ENCODE measurements at places on chromosomes 1 and 21. TPM values are rescaled to one million over a fixed set of nuclear protein-coding genes. Genes with fewer than 3 reads are reported as not detected.

Gene ADGRL2
- 30.5 TPM for polyA plus RNA-seq

DNA sequence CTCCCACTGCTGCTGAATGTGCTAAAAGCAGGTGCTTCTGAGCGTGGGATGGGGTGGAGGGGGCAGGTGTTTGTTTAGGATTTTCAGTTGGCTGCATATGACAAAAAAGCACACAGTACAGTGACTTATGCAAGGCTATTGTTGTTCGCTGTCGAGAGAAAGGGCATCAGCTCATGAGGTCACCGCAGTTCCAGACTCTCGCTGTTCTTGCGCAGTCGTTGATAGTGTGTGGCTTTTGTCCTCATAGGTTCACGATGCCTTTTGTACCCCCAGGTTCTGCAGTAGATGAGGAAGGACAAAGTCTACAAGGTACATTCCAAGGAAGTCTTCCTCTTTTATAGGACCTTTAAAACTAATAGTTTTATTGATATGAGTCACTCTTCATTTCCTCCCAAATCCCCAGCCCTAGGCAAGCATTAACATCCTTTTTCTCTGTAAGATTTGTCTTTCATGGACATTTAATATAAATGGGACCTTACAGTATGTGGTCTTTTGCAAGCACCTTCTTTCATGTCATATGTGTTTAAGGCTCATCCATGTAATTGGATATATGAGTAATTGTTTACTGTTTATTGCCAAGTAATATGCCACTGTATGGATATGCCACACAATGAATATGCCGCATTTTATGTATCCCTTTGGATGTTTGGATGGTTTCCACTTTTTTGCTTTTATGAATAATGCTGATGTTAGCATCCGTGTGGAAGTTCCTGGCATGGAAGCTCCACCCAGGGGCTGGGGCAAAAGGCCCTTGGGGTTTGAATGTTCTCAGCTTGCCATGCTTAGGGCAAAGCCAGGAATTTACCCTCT, 14.5 kb upstream of the NLRP3 start:
- no peak for DNase-seq

GRCh38 chr1:150221552-150221951, 14.4 kb downstream of the ANP32E start:
- no peak for DNase-seq

DNA sequence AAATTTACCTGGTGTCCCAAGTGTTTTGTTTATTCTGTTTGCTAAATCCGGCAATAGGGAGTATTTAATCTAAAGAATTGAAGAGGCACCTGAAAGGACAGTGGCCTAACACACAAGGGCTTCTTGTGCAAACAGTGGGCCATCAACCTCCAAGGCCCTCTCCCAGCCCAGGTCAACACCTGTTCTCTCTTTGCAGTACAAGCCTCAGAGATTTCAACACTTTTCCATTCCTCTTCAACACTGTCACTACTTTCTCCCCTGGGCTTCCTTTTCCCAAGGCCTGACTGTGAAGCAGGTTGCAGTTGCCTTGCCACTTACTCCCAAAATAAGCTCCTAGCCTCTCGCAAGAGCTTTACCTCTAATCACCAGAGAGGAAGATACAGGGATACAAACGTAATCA, 3.2 kb upstream of the SNAPIN start:
- no peak for DNase-seq

Gene GBP4
- polyA plus RNA-seq, result 10.1 TPM

- DNase-seq, result no peak
Measured at GRCh38 chr1:91746728-91747338, 139.1 kb downstream of the TGFBR3 start.

DNA sequence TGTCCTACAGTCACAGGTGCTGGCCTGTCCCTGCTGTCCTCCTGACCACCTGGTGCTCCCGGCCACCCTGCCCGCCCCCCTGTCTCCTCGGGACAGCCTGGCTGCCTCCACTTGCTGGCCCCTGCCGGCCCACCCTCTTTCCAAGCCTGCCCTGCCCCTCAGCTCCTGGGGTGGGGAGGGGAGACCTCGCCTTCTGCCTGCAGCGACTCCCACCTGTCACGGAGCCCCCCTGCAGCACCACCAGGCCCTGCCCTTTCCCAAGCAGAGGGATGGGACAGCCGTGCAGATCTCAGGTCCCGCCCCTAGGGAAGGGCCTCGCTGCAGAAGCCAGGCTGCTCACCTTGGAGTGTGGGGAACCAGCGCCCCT, 7.5 kb downstream of the LRRC3 start:
- no peak for DNase-seq

- no peak for DNase-seq
Measured at GRCh38 chr1:228108742-228109072, 392 bp downstream of the MRPL55 start.

GRCh38 chr1:83718338-83718737, 280.6 kb downstream of the TTLL7 start:
- no peak for DNase-seq

Gene DAB1
- 0.86 TPM for polyA plus RNA-seq

DNA sequence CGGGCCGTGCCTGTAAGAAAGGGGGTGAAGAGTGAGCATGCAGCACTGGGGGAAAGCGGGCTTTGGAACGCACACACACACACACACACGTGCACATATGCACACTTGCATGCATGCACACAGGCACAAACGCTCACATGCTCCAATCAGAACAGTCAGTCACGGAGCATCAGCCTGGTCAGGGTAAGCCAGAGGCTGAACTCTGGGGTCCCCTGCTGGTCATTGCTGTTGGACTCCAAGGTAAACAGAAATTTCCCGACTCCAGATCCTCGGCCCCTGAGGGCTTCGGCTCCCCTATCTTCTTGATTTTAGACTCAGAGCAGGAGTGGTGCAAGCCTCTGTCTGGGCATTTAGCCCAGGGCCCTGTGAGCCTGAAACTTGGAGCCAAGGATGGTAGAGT, 54.2 kb downstream of the SYT2 start:
- DNase-seq, result no peak

DNA sequence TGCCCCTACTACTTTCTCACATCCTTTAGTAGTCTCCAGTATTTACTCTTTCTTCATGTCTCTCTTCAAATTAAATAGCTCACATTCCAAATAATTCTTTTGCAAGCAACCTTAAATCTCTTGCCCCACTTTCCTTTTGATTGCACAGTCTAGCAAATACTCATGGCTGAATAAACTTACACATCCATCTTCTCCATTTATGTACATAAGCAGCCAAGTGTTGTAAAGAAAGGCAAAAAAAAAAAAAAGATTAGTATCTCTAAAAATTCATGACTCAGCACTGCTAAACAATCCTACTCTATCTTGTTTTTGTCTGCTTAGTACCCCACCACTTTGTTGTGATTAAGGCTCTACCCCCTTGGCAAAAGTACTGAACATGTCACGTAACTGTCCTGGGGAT, 42.6 kb downstream of the F13B start:
- no peak for DNase-seq

DNA sequence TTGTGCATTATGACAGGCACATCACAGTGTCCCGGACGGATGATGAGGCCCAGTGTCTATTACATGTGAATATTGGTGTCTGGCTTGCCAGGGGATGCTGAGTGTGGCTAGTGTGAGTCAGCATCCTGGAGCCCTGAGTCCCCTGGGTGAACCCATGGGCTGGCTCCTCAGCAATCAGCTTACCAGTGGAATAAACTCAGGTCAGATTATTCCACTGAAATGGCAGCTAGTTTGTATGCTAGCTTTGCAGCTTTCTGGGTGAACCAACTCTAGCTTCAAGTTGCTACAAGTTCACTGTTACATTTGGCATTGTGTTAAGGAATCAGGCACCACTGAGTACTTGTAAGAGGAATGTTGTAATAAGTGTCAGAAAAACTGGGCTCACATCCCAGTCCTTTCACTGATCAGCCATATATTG, 23.9 kb upstream of the RPTN start:
- DNase-seq, result no peak

GRCh38 chr1:221691261-221691660, 50.6 kb downstream of the DUSP10 start:
- no peak for DNase-seq

- no peak for DNase-seq
Measured at GRCh38 chr21:43890042-43890441, 25.0 kb downstream of the AGPAT3 start.

- no peak for DNase-seq
Measured at GRCh38 chr1:213914392-213914791, 73.4 kb upstream of the PROX1 start.

DNA sequence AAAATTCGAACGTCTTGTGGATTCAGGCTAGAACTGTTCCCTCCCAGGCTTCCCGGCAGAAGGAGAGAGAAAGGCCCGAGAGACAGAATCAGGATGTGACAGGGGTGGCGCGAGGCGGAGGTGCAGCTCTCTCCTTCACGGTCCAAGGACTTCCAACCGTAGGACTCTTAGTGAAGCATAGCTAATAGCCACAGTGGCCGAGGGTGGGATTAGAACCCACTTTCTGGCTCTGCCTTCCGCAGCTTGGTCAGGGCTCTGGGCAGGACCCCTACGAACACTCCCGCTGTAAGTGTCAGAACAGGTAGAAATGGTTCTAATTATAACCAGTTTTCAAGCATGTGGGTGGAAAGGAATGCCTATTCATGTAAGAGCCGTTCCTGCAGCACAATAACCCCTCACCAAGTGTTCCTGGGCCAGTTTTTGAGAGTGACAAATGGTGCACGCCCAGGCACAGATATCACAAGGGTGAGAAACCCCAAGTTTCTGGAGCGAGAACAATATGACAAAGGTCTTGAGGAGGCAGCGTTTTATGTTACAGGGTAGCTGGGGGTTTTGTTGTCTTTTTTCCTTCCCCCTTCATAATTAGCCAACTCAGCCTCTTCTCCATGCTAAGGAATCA, 86.4 kb downstream of the SYF2 start:
- no peak for DNase-seq
